ENCODE measurements at places on chromosomes 6 and 20.

DNA sequence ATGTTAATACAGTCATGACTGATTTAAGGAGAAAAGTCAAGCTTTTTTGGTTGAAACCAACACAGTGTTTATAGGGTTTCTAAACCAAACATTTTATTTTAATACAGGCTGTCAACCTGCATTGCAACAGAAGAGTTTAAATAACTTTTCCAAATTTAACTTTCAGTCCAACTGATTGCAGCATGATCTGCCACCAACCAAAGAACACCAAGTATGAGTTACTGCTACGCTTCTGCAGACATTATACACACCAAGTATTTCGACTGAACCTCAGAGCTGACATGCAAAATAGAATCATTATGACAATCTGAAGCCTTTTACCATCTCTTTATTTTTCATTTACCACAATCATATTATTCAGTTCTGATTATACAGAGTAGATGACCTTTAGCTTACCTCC, 151.2 kb upstream of the DST start:
- no peak for DNase-seq

DNA sequence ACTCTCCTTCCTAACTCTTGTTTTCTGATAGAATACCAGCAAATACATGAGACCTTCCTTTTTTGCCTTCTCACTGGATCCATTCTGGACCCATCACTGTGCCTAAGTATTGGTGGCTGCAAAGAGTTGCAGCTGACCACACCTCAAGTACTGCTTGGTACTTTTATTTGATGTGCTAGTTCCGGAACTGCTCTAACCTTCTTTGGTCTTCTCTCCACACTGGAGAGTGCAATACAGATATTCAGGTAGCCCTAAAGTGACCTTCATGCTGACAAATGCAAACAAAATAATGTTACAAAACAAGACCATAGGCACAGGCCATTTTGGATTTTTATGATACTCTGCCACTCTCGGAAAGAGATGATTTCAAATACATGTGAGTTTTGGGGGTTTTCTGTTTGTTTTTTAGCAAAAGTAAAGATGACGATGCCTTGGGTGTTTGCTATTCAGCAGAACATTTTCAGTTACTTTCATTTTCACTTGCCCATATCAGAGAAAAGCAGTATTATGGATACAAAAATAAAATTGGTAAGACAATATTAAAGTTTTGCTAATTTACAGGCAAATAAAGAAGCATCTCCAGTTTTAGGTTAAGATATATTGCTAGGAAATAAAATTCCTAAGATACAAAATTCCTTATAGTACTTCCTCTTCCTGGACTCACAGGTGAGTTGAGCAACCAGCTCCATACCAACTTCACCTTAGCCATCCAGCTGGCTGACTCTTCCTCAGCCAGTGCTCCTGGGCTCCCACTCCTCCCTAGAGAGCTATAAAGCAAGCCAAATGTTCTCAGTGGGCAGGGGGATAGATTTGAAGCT, 42.0 kb downstream of the PTPRK start:
- no peak for DNase-seq

DNA sequence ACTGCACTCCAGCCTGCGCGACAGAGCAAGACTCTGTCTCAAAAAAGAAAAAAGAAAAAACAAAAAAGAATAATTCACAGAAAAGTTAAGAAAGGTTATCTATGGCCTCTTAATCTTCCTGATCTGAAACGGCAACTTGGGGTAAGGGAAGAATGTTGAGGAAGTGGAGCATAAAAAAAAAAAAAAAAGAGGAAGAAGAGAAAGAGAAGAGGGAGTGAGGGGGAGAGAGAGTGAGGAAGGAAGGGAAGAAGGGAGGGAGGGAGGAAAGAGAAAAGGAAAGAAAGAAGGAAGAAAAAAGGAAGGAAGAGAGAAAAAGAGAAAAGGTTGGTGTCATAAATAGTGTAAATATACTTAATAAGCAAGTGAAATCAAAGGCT, 68.9 kb upstream of the NCOA3 start:
- no peak for DNase-seq

- no peak for DNase-seq
Measured at GRCh38 chr6:89797317-89797716, 22.3 kb downstream of the MDN1 start.

DNA sequence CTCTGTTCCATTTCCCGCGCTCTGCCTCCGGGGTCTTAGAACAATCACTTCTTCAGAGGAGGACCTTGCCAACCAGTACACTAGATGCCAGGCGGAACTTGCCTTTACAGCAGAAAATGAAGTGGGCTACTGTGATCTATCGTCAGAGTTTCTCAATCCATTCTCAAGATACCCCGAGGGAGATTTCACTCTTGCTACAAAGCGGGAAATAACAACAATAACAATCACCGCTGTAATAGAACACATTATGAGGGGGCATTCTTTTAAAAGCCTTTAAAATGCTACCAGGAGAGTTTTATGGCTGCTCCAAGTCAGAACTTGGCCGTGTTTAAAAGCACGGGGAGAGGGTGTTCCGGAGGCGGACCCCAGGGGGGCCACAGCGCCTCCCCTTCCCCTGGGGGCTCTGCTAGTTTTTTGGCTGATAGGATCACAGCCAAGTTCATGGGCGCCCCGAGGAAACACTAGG, 617.0 kb upstream of the AGPAT4 start:
- no peak for DNase-seq

- DNase-seq, result peak; percentile 19
Measured at GRCh38 chr6:116447052-116447451, 14.1 kb upstream of the CALHM6 start.

DNA sequence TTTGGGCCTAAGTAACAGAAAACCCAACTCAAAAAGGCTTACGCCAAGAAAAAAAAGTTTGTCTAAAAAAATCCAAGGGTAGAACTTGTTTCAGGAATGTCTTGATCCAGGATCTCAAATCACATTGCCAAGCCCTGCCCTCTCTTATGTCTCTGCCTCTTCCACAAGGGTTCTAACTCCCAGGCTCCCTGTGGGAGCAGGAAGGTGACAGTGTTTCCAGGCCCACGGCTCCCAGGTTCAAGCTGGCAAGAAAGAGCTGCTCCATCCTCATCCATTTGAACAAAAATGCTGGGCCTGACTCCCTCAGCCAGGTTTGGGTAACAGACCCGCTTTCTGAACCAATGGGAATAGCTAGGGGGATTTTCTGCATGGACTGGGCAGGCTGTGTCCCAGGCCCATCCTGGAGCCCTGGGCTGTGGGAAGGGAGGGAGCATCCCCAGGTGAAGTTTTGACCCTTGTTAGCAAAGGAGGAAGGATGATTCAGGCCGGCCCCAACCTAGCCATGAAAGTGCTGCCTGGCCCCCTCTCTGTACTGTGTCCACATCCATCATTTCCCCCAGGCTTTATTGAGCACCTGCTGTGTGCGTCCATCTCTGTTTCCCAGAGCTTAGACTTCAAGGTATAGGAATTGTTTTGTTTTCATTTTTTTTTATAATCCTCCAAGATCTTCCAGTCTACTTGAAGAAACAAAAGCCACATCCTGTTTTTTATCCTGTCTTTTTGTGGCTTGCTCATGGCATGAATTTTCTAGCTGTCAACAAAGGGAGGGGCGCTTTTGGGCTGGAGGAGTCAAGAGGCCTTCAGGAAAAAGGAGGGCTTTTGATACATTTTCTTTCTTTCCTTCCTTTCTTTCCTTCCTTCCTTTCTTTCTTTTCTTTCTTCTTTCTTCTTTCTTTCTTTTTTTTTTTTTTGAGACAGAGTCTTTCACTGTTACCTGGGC, 159.8 kb downstream of the TFAP2C start:
- DNase-seq, result no peak

- no peak for DNase-seq
Measured at GRCh38 chr6:54578261-54578660, 268.3 kb upstream of the FAM83B start.

DNA sequence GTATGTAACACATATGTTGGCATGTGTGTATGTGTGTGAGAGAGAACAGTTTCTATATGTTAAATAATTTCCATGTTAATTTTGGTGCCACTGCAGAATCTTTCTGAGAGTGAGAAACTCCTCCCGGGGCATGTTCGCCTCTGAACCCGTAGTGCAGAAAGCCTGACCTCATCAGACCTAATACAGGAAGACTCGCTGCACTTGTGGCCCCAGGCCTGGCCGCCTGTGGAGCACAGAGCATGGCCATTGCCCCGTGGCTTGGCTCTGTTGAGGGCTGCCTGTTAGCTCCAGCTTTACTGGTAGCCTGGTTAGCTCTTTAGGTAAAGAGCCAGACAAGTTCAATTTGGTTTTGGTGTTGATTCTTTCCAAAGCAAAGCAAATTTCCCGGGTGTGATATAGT, 25.5 kb downstream of the FARS2 start:
- DNase-seq, result peak; percentile 14

GRCh38 chr6:56691286-56691595, 48.6 kb upstream of the DST start:
- no peak for DNase-seq

DNA sequence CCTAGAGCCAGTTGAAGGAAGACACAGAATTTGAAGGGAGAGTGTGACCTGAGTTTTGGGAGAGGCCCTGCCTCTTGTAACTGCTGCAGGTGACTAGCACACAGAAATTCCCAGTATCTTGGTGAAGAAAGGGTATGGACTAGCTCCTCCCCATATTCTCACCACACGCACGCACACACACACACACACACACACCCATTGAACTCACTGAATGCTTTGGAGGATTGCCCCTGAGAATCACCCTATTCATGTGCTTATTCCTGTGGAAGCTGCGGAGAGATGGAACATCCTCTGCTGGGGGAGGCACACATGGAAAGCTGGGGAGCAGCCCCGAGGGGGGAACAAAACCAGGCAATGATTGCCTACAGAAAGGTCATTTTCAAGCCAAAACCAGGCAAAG, 6.2 kb upstream of the LMBRD1 start:
- DNase-seq, result no peak

- DNase-seq, result no peak
Measured at GRCh38 chr20:57224641-57225138, 41.8 kb downstream of the BMP7 start.

- no peak for DNase-seq
Measured at GRCh38 chr6:24106291-24106690, 19.7 kb upstream of the NRSN1 start.

GRCh38 chr20:45347297-45347935, 808 bp downstream of the SDC4 start:
- peak; percentile 20 for DNase-seq

DNA sequence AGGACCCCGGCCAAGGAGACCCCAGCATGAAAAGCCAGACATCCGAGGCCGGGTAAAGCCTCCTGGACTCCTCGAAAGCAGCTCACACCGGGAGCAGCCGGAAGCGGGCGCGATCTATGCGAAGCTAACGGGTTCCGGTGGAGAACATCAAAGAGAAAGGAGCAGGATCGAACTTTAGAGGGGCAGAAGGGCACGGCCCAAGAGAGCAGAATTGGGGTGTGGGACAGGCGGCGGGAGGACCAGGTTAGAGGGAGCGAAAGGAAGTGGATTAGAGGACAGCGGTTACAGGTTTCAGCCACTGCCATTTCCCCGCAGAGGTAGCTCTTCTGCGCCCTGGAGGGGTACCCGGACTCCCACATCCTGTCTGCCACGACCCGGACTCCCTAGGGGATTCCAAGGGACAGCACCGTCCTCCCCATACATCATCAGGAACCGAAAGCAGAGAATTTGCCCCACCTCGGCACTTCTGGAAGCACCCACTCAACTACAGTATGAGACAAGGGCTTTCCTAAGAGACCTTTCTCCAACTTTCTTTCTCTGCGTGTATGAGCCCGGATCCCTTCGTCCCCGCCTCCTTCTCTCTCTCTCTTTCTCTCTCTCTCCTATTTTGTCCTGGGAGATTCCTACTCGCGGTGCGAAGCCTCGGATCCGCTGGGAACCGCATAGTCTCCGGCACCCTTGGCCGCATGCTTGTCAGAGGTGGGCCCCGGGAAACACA, 507 bp upstream of the VGLL2 start:
- DNase-seq, result no peak

GRCh38 chr20:19860737-19861136, 102.7 kb downstream of the RIN2 start:
- no peak for DNase-seq

DNA sequence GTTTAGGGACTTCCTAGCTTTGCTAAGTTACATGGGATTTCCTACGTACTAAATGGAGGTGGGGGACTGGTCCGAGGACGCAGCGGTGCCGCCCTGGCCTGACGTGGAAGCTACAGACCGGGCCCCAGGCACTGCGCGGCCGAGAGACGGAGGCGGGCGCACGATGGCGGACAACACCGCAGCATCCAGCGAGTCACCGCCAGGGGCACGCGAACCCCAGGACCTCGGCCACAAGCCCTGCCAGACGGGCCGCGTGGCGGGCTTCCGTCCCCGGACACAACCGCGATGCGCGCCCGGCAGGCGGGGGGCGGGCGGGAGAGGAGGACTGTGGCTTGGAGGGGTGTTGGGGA, 1516.9 kb upstream of the DEFB115 start:
- DNase-seq, result no peak

DNA sequence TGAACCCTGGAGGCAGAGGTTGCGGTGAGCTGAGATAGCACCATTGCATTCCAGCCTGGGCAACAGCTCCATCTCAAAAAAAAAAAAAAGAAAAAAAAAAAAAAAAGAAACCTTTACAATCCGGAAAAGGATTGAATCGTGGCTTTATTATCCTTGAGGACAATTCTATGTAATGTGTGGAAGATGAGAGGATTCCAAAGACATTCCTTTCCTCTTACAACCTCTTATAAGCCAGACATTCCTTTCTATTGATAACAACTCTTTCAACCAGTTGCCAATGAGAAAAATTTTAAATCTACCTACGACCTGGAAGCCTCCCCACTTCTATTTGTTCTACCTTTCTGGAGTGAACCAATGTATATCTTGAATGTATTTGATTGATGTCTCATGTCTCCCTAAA, 91.2 kb upstream of the EEF1E1 start:
- DNase-seq, result no peak

GRCh38 chr20:62880147-62880934, 18.7 kb upstream of the TCFL5 start:
- DNase-seq, result no peak

DNA sequence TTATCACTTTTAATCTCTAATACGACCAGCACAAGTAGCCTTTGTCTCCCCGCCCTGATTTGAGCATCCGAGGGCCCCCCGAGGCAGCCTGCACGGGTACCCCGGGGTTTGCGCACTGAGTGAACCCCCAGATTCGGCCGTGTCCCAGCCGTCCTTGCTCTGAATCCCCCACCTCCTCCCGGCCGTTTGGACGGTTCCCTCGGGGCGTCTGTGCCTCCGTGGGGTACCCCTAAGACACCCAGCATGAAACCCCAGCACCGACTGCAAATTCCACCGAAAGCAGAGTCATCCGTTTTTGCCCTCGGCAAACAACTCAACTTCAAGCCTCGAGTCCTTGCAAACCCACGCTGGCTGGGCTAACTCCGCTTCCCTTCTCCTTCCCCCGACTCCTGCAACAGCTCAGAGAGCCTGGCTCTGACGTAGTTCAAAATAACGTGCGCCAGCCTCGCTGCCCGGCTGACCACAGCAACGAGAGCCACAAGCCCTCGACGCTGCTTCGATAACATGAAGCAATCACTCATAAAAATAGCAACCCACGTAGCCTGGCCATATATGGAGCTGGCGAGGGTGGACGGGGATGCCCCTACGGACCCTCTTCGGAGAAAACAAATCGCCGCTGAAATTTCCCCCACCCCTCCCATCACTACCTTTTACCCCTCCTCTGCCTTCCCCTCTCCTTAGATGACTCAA, 764 bp upstream of the SNAP25 start:
- peak; percentile 83 for DNase-seq

GRCh38 chr20:33071198-33071597, 8.2 kb upstream of the BPIFB4 start:
- DNase-seq, result no peak
